ENCODE measurements at places on chromosomes 13 and 19.

DNA sequence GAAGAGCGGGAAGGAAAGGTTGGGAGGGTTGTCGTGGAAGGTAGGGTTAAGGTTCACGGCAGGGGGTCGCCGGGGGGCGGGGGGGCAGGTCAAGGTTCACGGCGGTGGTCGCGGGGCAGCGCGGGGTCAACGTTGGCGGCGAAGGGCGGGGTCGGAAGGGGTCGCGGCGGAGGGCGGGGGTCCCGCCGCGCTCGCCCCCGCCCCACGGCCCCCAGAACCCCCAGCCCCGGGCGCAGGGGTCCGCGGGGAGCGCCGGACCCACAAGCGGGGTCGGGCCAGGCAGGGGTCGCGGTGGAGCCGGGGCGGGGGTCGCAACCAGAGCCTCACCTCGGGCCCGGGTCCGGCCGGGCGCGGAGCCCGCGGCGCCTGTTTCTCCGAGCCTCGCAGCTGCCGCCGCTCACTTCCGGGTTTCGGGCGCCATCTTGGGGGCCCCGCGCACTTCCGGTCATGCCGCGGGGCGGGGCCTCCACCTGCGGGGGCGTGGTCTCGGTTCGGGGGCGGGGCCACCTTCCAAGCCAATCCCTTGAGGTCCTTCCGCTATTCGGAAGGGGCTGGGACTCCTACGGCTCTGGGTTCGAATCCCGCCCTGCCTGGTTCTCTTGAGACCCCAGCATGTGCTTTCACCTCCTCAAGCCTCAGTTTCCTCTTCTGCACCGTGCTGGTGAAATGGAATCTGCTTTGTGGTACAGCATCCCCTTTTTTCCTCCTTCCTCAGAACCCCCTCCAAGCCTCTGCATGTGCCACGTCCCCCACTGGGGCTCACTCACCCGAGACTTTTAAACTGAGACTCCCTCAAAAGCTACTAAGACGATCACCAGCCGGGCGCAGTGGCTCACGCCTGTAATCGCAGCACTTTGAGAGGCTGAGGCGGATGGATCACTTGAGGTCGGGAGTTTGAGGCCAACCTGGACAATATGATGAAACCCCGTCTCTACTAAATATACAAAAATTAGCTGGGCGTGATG is at the start of gene SBNO2:
TSS of gene SBNO2 (minus strand) at position 424 of the 965 bp plus-strand sequence. CDS start 19,992 bp downstream, outside the sequence.
- peak; percentile 96 for DNase-seq

DNA sequence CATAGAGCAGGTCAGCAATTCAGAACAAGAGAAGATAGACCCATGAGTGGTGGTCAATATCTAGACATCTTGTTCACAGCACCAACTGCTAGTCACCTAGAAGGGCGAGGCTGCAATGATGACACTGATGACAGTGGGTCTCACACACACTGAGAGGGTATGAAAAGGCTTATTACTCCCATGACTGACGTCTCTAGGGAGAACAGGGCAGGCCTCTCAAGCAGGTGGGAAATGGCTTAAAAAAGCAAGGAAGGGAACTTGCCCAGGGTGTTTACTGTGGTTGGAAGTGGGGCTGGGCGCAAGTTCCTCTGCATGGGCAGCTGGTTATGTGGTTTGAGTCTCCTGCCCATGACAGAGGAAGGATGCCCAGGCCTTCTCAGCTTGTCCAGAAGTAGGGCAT is 33.8 kb downstream of the ZNF44 start:
- DNase-seq, result no peak

GRCh38 chr13:36076211-36076610 is 55.0 kb downstream of the DCLK1 start:
- no peak for DNase-seq

DNA sequence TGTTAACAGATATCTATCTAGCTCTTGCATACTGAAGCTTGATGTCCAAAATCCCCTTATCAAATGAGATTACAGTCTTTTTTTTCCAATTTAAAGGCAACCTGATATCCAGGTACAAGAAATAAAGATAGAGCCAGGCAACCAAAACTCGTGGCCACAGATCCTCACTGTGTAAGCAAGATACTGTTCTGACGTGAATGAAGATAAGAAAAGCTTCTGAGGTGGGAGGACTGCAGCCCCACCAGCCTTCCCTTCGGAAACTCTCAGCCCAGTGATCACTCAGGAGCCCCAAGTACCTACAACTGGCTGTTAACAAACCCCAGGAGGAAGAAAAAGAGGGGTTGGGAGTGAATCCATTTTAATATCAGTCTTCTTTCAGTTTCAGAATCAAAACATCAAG is 191.6 kb downstream of the EFNB2 start:
- DNase-seq, result no peak

DNA sequence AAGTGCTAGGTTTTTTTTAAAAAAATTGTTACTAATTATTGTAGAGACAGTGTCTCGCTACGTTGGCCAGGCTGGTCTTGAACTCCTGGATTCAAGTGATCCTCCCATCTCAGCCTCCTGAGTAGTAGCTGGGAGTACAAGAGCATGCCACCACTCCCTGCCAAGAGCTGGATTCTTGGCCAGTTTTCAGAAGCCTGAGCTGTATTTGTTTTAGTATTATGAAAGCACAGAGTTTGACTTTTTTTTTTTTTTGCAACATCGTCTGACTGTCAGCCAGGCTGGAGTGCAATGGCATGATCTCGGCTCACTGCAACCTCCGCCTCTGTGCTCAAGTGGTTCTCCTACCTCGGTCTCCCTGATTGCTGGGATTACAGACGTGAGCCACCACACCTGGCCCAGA is 7.0 kb downstream of the ARMC6 start:
- no peak for DNase-seq

DNA sequence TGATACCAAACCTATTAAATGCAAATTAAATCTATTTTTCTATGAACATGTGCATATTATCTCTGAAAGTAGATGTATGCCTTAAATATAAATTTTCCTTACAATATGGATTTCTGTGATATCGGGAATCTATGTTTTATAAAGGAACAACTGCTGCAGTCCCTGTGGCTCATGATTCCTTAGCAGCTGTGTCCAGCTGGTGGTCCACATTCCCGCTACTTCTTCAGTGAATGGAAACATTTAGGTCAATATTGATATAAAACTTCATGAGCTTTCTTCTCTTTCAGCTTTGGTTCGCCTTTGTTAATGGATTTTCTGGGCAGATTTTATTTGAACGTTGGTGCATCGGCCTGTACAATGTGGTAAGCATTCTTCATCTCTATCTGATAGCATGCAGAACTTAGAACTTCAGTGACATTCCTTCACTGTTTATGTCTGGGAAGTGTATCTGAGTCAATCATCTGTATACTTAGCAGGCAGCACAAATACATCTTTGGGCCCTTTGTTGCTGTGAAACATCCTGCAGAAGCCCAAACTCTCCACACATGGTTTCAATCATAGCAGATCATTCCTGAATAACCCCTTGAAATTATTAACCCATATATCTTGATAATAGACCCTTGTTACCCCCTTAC is 223.9 kb downstream of the SHISA2 start:
- no peak for DNase-seq

DNA sequence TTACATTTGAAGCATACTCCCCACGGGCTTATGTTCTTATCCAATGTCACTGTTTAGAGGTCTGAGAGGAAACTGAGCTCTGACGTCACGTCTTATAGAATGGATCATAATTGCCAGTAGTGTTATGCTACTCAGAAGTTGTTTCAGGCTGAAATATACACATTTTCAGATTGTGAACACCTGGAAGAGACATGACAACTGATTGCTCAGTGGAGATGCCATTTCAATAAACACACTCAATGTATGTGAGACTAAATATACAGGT is 17.3 kb downstream of the FLT1 start:
- no peak for DNase-seq

GRCh38 chr19:18521692-18522123 is at the start of gene ELL:
TSS of gene ELL (minus strand) at chr19:18522070. CDS start at chr19:18522055, 15 bp downstream.
- no peak for DNase-seq

- DNase-seq, result no peak
Measured at GRCh38 chr19:45294291-45295029, 28.2 kb downstream of the CKM start.

DNA sequence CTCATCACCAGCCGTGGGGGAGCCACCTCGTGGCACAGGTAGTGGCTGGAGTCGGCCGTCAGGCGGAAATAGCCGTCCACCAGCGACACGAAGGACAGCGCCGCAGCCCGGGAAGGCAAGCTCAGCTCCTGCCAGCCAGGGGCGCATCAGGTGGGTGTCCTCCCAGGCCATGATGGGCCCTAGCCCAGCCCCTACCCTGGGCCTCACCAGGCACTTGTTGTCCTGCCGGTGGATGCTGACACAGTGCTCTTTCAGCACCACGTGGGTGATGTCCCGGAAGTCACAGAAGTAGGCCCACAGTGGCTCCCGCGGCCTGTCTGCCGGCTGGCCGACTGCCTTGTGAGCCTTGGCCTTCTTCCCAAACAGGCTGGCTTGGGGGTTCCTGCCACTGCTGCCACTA is 15.7 kb downstream of the TYK2 start:
- no peak for DNase-seq

GRCh38 chr13:109802936-109803335 is 16.6 kb upstream of the IRS2 start:
- DNase-seq, result no peak

DNA sequence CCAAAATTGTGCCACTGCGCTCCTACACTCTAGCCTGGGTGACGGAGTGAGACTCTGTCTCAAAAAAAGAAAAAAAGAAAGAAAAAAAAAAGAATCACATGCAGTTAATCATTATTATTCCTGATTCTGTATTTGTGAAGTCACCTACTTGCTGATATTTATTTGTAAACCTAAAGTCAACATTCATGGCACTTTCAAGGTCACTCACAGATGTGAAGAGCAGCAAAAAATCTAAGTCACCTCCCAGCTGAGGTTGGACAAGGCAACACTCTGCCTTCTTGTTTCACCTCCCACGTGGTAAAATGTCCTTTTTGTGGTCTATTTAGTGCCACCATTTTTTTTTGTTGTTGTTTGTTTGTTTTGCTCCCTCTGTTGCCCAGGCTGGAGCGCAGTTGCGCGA is 26.5 kb downstream of the WDR88 start:
- DNase-seq, result no peak

- DNase-seq, result no peak
Measured at GRCh38 chr13:67226696-67227095, 3.4 kb downstream of the PCDH9 start.

DNA sequence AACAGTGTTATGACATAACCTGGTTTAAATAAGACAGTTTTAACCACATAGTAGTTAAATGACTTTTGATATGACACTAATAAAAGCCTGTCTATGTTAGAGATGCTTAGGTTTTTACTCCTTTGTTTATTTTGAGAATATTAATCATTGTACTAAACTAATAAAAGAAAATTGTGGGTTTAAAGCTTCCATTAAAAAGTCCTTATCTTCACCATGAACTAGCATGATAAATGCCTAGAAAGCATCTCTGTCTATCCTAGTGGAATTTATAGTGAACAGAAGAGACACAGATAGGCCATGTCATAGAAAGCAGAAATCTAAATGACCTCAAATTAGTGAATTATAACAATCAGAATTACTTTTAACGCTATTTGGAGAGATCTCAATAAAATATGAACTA is 255.2 kb downstream of the PCDH9 start:
- no peak for DNase-seq

DNA sequence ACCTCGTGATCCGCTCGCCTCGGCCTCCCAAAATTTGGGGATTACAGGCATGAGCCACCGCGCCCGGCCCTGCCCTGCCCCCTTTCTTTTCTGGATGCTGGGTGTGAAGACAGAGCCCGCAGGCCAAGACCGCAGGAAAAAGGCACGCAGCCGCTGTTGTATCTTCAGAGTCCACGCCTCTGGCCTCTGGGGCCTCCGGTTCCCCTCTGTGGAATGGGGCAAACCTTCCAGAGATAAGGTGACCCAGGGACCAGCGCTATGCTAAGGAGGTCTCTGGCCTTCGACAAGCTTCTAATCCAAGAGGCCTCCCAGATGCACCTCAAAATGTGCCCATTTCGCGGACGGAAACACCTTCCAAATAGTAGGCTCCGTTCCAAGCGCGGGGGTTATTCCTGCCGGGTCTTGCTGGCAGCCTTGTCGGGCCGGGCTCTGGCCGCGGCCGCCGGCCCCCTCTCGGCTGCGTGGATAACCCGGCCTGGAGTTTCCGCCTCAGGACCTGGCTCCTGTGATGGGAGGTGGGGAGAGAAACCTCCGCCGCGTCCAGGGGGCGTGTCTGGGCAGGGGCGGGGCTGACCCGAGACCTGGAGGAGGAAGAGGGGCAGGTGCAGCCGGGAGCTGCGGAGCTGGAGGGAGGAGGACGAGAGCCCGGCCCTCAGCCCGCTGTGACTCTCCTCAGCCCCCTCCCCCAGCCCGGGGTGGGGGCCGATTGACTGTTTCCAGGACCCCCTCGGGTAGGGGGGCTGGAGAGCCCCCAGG is 13.1 kb downstream of the TJP3 start:
- DNase-seq, result peak; percentile 83

- DNase-seq, result no peak
Measured at GRCh38 chr13:36907266-36907665, 12.8 kb downstream of the SMAD9 start.

GRCh38 chr19:1102407-1103131 is 1.2 kb upstream of the GPX4 start:
- peak; percentile 91 for DNase-seq

GRCh38 chr19:57558525-57558924 is 1.1 kb downstream of the ZNF550 start:
- no peak for DNase-seq

- no peak for DNase-seq
Measured at GRCh38 chr13:98825659-98826058, 73.2 kb upstream of the SLC15A1 start.

DNA sequence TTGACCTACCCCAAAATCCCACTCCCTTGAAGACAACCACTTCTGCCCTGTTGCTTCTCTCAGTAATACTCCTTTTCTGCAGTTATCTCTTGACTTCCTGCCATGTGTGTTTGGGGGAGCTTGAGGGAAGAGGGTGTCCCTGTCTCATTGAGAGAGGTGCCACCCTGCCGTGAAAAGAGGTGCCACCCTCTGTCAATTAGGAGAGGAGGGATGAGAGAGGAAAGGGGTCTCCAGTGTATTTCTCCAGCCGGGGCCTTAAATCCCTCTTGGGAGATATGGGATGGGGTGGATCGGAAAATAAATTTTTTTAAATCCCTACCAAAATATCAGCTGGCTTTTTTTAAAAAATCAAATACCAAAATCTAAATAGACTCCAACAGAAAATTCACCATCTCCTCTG is 16.5 kb downstream of the PLD3 start:
- DNase-seq, result no peak

DNA sequence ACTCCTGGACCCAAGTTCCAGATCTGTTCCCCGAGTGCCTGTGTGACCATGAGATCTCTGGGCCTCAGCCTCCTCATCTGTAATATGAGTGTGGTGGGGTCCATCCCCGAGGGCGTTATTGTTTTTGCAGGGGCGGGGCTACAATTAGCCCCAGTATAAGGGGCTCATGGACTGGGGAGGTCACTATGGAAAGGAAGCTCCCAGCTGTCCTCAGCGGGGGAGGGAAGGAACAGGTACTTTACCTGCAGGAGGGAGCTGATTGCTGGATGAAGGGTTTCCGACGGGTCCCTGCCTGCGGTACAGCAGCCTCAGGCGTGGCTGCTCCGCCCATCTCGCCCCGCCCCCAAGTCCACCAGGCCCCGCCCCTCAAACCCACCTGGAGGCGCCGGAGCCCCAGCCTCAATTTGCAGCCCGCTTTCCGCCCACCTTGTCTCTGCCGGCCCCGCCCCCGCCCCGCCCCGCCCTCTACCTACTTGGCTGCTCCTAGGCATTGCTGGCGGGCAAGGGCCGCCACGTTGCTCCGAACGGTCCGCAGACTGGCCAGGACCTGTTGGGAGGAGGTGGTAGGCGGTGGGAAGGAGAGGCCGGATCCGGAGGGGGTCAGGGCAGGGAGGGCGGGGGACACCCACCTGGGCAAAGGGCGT is 5.5 kb downstream of the PDE4C start:
- DNase-seq, result no peak

- no peak for DNase-seq
Measured at GRCh38 chr13:98564204-98564603, 12.7 kb downstream of the STK24 start.

All from activated CD4-positive, alpha-beta T cell treated with anti-CD3 and anti-CD28 coated beads, Interleukin-10, Interleukin-2, amounts not matched to agents 100 ng/mL and 50 ng/mL, durations not matched to agents 16 hours and 8 hours (primary cell).